Hematopoietic multipotent progenitor cell treated with erythropoietin and hydrocortisone succinate and interleukin-3 and kit ligand, for 6 days (in vitro differentiated cells): ENCODE measurements at places on chromosomes 6 and 20.

DNA sequence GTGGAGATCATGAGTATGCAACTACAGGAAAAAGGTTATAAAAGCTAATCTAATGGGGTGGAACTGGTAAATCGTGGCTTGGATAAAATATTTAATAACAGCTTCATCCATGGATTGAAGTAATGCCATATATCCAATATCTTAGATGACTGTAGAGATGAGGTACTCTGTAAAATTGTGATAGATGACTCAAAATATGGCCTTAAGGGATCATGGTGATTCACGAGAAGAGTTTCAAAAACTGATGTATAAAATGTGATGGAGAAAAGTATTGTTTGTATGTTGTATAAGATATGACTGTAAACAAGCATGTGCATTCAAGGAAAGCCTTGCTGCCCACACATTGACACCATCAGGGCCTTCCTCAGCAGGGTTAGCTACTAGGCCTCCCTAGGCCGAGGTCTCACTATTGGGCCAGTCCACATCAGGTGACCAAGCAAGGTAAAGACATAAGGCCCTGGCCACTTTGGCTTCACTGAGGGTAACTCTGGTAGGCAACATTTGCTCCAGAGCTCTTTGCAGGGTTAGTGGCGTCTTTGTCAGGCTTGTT, 17.7 kb upstream of the CCN6 start:
- no peak for DNase-seq

GRCh38 chr20:59829054-59829785, 104.2 kb downstream of the SYCP2 start:
- DNase-seq: no peak

DNA sequence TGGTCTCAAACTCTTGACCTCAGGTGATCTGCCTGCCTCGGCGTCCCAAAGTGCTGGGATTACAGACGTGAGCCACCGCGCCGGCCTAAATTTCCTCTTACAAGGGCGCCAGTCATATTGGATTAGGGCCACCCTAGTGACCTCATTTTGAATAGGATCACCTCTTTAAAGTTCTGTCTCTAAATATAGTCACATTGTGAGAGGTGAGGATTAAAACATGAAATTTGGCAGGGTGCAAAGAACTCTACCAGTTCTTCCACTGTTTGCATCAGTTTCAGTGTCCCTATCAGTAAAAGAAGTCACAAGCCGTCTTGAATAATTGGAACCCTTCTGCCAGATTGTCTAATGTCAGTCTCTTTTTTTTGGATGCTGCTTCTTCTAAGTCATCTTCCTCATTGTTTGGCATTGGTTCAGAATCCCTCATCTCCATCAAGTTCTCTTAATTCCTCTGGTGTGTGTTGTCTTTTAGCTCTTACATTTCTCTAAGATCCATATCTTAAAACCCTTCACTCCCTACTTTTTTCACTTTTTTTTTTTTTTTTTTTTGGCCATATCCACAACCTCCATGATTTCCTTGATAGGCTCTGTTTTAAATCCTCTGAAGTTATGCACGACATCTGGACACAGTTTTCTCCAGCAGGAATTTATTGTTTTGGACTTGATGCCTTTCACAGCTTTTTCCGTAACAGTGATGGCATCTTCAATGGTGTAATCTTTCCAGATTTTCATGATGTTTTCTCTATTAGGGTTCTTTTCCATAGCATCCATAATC, 56.8 kb downstream of the NCOA3 start:
- DNase-seq: no peak

DNA sequence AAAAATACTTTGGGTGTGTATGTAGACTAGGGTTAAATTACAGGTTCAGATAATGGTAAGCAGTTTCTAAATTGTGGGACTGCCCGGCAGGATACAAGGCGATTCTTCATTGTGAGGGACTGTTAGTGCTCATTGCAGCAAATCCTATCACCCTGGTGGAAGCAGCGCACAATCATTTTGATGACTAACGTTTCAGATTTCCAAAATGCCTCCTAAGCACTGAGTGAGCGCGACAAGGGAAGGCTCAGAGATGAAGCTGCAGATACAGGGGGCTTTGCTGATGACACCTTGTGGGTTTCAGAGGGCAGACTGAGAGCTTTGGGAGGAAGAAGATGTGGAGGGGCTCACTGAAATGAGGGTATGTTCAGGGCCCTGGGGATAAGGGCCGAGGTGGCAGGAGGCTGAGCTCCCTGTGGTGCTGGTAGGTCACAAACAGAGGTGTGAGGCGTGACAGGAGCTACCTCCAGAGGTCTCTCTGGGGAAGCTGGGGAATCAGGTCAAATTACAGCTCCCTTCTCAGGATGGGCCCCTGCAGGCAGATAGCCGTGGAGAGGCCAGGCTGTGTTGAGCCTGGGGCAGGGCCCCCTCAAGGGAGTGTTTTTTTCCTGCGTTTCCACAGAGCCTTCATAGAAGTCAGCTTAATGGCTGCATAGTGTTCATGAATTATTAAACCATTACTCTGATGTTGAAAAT, 84.5 kb upstream of the FYN start:
- DNase-seq: no peak

DNA sequence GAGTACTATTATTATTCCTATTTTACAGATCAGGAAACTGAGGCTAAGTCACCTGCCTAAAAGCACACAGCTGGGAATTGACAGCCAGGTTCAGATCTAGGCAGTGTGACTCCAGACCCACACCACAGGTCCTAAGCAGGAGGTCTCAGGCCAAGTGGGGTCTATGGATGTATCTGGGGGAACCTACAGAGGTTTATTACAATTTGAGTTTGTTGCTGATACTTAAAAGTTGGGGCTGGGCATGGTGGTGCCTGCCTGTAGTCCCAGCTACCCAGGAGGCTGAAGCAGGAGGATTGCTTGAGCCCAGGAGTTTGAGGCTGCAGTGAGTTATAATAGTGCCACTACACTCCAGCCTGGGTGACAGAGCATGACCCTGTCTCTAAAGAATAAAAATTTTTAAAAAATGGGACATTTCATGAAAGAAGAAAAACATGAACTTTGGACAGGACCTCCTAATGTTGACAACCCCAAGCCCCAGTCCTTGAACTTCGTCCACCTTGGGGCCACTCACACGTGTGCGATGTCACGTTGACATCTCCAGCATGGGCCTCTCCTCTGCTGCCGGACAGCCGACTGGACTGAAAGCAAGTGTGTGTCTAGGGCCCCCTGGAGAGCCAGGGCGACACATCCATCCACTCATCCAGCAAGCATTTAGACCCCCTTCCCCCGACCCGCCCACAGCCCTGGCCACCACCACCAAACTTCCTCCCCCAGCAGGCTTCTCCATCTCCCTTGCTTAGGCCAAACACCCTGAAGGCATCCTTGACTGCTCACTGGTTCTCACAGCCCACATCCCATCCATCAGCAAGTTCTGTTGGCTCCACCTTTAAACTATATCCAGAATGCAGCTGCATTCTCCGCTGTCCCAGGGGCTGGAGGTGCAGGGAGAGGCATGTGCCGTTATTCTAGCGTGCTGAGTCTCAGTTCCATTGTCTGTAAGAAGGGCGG, 40.0 kb downstream of the NOL4L start:
- no peak for DNase-seq

- no peak for DNase-seq
Observed at GRCh38 chr6:40389254-40389653, 197.9 kb downstream of the LRFN2 start.

DNA sequence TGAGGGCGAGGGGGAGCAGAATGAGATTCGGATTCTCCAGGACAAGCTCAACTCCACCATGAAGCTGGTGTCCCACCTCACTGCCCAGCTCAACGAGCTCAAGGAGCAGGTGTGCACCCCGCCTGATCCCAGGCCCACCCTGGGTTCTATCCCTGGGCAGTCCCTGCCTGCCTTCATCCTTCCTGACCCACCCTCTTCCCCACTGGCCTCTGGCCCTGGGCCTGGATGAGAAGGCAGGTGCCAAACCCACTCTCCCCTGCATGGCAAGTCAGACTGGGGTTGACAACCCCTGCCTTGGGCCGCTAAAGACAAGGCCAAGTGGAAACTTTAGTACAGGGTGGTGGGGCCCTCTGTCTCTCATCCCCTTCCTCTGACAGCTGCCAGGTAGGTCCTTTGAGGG, 16.5 kb downstream of the UQCC2 start:
- no peak for DNase-seq

DNA sequence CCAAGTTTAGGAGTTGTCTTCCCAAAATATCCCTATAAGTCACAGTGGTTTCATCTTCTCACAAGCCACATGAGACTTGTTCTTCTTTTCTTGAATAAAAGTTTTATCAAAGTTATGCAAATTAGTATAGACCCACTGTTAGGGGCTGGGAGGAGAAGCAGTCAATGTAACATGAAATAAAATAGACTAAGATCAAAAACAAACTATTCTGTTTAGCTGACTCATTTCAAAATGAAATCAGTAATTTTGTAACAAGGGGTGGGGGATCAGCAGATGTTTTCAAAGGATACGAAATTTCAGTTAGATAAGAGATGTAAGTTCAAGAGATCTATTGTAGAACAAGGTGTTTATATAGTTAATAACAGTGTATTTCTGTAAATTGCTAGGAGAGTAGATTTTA, 339.6 kb upstream of the PRDM1 start:
- DNase-seq: peak; percentile 71

- peak; percentile 20 for DNase-seq
Observed at GRCh38 chr6:38508894-38509293, 130.8 kb downstream of the BTBD9 start.

GRCh38 chr6:169020821-169021220, 232.8 kb downstream of the THBS2 start:
- no peak for DNase-seq

- no peak for DNase-seq
Observed at GRCh38 chr6:155436981-155437749, 18.5 kb downstream of the NOX3 start.

DNA sequence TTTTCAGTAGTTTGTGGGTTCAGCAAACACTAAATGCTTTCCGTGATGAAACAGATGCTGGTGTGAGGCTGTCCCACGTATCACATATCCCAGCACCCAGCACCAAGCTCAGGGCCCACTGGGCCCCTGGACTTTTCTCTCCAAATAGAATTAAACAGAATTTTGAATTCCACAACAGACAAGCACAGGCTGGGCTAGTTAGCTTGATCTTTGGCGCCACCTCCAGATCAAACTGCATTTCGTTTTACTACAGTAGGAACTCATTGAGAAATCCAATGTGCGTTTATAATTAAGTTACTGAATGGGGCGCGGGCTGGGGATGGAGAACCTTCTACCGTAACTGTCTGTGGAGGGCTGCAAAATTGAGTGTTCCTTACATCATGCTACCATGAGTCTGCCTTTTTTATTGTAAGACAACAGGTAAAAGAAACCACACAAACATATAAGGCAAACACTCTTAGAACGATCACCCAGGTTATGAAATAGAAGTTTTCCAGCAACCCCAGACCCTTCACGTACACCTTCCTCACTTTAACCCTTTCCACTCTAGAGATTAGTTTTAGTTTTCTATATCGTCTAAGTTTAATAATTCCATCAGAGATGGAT, 107.8 kb downstream of the ZFP64 start:
- peak; percentile 84 for DNase-seq

DNA sequence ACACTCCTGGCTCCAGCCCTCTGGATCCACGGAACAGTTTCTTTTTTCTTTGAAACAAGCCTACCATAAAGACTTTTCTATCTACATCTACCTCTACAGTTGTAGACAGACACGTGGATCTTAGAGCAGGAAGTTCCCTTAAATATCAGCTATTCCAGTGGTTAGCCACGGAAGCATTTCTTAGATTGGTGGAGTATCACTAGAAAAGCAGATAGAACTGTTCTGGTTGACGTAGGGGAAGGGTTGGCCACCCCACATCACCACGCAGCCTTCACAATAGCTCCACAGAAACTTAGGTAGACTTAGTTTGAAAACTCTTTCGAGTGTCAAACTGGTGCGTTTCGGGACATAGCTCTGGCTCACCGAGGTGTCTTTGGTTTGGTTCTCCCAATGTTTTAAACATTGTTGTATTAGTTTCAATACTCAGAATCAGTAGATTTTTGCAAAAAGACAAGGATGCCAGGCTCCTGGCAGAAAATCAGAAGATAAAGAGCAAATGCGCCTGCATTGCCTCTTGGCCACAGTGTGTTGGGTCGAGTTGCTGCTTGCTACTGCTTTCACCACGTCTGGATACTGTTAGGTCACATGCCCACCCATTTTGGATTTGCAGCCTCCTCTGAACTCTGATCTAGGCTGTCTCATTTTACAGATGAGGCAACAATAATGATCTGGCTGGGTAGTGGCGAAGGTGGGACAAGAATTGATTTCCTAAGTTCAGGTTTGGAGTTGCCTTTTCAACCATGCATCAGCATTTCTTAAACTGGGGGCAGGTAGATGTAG, 71.5 kb upstream of the DTNBP1 start:
- no peak for DNase-seq

DNA sequence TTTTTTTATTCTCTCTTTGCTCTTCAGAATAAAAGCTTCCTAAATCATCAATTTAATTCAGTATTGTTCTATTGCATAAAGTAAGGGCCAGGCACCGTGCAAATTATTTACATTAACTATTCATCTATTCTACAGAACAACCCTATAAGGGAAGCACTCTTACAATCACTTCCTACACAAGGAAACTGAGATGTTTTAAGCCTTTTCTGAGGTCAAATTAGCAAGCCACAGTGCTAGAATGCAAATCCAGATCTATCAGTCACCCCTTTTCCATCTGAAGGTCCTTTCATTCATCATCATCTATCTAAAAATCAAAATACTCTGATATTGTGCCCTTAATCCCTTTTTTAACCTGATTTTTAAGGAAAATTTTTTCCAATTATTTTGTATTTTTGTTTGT, 31.2 kb downstream of the FRK start:
- no peak for DNase-seq

DNA sequence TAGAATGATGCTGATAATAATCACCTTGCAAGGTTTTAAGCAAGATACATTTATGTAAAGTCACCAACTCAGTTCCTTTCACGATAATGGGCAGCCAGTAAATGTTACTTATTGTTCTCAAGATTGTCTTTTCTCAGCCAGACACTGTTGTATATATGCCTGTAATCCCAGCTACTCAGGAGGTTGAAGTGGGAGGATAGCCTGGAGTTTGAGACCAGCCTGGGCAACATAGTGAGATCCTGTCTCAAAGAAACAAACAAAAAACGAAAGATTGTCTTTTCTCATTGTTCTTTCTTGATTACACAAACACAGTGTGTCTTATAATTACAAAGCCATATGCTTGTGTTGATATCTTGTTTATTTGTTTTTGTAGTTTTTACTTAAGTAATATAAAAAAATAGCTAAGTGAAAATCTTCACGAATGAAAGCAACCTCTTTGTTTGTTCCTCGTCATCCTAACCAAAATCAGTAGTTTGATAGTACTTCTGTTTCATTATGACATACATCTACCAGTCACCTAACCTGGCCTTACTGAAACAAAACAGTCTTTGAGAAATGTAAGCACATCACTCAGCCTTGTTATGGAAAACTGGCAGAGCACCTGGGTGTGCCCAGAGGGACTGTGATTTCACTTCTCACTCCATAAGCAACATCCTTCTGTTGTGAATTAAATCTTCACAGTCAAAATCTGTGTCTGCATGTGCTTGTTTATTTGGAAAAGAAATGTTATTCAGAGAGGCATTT, 436.2 kb upstream of the SOX4 start:
- DNase-seq: no peak

GRCh38 chr6:28597217-28597835, 71.6 kb downstream of the GPX5 start:
- DNase-seq: peak; percentile 42
